ENCODE measurements at places on chromosomes 3 and 15.

DNA sequence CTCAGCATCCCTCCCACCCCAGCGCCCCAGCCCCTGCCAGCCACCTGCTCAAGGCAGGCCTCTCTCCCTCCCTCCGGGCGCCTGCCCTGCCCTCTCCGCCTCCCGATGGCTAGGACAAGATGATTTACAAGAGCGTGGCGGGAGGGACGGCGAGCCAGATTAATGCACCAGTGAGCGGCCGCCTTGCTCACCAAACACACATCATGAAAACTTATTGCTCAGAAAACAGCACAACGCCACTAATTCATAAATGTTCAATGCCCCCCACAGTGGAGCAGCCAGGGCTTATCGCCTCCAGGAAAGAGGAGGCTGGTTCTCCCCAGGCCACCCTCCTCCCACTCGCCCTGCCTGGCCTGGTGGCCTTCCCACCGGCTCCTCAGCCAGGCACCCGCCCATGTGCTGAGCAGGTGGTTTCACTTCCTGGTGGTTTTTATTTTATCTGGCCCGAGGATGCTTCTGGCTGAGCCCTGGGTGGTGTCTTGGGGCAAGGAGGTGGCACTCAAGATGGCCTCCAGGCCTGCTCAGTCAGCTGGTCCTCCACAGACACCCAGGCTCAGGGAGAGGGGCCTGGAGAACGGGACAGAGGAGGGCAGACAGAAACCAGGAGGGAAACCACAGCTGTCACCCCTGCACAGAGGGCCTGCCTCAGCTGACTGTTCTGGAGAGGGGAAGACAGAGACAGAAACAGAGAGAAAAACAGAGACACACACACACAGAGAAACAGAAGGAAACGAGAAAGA is 284.9 kb downstream of the UACA start:
- no peak for DNase-seq

DNA sequence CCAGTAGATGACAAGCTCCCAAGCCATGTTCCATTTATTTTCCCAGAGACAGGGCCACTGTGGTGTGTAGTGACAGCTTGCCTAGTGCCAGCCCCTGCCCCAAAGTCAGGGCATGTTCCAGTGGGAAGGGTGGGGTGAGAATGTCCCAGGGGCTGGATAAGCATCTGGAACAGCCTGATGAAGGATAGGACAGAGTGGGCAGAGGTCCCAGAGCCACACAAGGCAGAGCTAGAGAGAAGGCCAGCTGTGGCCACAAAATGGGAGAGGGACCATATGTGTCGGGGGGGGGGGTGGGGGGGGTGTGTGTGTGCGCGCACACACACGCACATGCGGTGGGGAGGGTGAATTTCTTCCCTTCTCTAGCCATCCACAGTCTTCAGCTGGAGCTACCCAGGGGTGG is 27.0 kb upstream of the TSPAN3 start:
- no peak for DNase-seq

DNA sequence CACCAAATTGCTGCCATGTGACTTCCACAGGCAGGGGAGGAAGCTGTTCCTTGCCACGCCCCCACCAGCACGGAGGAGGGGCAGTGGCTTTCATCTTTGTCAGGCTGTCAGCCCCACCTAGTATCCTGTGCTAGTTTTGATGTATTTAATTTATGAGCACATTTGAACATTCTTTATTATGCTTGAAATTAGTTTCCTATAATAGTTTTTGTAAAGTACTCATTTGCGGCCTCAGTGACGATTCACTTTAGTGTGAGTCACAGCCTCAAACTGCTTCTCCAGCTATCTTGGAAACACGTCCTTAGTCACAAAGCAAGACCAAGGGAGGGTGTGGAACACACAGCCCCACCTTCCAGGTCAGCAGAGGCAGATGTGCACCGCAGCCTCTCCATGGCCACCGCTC is 239.9 kb upstream of the ATP10A start:
- DNase-seq = no peak

DNA sequence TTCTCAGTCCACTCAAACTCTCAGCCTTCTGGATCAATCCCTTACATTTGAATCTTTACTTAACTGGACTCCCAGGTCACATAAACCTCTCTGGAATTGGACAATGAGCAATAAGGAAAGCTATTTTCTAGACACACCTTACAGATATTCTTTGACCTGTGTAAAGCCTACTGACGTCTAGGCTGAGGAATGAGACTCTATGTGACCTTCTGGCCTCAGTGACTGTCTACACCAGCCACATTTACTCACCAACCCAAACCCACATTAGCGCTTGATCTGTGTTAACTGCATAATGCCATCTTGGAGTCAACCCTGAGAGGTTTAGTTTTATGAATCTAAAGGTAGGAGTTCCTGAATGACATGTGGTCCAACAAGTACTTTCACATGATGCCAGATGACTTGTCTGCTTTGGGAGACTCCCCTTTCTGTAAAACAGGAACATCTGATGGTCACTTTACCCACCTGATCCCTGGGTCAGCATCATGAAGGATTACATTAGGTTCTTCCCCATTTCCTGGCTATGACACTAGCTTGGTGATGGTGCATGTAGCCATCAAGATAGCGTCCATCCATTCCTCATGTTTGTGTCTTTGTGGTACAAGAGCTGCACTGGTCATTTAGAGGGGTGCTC is 11.4 kb upstream of the COMMD2 start:
- DNase-seq = no peak

DNA sequence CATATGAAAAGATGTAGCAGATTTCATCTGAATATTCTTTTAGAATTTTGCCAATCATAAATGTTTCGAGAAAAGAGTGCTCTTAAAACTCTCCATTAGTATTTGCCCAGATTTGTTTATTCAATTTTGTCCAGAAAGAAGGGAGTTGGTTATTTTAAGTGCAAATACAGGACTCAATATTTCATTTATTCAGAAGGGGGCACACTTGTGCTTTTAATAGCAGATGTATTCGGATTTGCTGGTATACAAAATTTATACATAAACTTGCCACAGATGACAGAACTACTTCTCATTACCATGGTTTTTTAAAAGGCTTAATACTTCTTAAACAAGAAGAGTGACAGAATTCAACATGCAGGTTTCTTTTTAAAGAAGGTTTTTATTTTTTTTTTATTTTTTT is 69.8 kb upstream of the GRM7 start:
- no peak for DNase-seq

DNA sequence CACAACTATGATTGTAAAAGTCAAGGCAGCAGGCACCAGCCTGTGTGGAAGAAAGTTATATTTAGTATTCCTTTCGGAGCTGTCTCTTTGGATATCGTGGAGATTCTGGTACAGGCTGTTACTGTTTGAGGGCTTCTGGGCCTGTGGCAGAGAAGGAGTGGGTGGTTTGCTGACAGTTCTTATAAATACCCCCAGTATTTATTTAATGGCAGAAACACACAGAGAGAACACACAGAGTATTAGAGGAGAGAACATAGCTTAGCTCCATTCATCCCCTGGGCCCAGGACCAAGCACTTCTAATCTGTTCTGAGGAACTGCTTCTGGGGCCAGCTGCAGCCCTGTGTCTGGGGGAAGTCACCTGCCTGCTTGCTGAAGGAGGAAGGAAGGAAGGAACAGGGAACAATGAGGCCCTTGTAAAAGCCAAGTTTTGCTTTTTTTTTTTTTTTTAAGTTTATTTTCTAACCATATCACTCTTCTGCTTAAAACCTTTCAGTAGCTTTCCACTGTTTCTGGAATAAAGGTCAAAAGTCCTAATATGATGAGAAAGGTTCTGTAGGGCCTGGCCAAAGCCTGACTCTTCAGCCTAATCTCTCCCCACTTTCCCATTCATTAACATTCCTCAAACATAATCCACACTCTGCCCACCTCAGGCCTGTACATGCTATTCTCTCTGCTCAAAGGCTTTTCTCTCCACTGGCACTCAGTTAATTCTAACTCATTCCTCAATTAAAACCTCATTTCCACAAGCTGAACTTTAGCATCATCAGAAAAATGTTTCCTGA is 11.8 kb upstream of the PP2D1 start:
- DNase-seq = peak; percentile 67

DNA sequence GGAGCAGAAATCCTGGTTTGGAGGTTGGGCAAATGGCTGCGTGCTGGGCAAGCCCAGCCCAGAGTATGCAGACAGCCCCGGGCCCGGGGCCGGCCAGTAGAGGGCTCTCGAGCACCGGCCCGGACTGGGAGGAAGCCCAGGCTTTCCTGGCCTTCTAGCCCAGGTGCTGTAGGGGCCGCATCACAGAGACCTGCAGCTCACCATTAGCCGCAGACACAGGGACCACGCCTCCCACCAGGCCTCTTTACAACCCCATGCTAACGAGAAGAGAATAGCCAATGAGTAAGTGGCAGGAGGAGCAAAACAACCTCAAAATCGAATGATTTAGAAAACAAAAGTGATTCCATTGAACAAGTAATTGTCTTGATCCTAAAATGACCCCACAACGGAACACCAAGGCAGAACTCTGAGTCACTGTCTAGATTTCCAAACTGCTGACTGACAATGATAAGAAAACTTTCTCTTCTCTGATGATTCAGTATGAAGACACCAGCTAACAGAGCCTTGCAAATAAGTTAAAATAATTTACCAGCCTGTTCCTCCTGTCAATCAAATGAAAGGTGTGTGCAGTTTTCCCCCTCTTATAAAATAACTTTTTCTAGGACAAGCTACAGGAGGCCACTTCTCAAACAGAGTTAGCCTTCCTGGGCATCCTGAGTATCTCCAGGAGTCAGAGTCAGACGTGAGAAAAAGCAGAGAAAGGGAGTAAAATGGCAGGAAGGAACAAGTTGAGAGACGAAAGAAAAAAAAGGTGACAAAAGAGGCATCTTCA is 102.2 kb downstream of the DGKG start:
- DNase-seq = peak; percentile 71

GRCh38 chr3:174100744-174101143 is 703.2 kb downstream of the NLGN1 start:
- DNase-seq = no peak

GRCh38 chr3:125624341-125624740 is 29.0 kb upstream of the OSBPL11 start:
- DNase-seq = no peak

GRCh38 chr3:10400050-10400748 is 79.3 kb upstream of the SEC13 start:
- no peak for DNase-seq

DNA sequence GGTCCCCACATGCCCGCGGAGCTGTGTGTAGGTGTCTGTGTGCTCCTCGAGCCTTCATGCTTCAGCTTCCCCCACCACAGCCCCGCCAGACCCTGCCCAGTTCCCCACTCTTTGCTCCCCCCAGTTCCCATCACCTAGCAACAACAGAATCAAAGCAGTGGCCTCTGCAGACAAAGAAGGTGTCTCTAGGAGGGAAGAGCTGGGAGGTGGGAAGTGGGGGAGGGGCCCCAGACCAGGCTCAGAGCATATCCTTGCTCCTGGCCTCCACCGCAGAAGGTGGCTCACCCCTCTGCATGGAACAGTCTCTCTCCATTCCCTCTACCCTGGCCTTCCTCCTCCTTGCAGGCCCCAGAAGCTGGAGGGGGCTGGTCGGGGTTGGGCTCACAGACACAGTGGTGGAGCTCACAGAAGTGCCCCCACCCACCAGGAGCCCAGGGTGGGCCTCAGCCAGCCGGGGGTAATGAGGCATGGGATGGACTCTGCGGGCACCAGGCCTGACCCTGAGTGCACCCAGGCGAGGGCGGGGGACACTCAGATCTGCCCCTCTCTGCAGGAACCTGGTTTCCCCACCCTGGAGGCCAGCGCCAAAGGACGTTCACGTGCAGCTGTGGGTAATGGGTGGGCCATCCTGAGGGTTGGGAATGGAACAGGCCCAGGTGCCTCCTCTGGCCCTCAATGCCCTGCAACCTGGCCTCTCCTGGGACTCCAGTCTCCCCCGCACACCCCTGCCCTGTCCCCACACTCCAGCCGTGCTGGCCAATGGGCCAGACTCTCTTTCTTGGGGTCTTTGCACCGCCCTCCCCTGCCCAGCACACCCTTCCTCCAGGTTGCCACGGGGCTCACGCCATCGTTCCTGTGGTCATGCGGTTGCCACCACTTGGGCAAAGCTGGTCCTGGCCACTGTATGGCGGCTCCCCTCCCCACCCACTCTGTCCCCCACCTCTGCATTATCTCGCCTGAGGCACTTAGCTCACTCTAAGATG is 53.4 kb downstream of the TPRA1 start:
- no peak for DNase-seq

DNA sequence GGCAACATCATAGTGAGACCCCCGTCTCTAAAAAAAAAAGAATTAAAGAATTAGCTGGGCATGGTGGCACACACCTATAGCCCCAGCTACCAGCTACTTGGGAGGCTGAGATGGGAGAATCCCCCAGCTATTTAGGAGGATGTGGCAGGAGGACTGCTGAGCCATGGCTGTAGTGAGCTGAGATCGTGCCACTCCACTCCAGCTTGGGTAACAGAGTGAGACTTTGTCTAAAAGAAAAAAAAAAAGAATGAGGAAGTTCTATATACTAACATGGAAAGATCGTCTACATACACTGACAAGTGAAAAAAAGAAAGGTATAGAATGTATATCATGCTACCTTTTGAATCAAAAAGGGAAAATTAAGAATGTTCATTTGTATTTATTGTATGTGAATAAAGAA is 83.9 kb upstream of the CDAN1 start:
- DNase-seq = no peak

GRCh38 chr3:108091498-108092250 is 843 bp upstream of the CD47 start:
- DNase-seq = no peak

- DNase-seq = peak; percentile 43
These were observed 41.2 kb downstream of the CCDC12 start for GRCh38 chr3:46935168-46935858.

DNA sequence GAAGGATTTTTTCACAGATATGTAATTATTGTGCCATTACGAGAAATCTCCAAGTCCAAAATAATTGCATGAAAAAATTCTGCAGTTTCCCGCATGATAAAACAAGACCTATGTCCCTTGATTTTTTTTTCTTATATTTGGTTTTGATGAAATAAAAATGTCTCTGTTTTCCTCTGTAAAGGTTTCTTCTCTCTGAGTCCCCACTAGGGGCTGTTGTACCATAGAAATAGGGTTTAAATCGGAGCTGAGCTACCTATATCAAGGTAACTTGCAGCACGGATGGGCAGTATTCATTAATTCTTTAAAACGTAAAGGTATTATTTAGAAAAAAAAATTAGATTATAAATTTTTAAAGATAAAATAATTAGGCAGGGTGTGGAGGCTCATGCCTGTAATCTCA is 66.6 kb upstream of the IGF1R start:
- no peak for DNase-seq

- DNase-seq = no peak
These were observed 1.3 kb upstream of the PRR20G start for GRCh38 chr3:127288921-127289705.
